CD4-positive, alpha-beta memory T cell (primary cell): ENCODE measurements at places on chromosomes 3 and 15. TPM values are rescaled to one million over a fixed set of nuclear protein-coding genes. Genes with fewer than 3 reads are reported as not detected.

Gene NXPE3
- polyA plus RNA-seq = 36.2 TPM

- no peak for DNase-seq
These were observed 23.9 kb downstream of the EIF1B start for GRCh38 chr3:40333416-40333815.

- DNase-seq = no peak
These were observed 397.5 kb downstream of the ZIC4 start for GRCh38 chr3:147008886-147009285.

GRCh38 chr3:40841131-40841530 lies 316.4 kb downstream of the ZNF621 start:
- DNase-seq = no peak

Gene TMEM158
- not detected for polyA plus RNA-seq

- DNase-seq = no peak
These were observed 410.5 kb downstream of the UNC13C start for GRCh38 chr15:54388746-54389145.

- peak; percentile 11 for DNase-seq
These were observed at the start of gene TEX55 for GRCh38 chr3:119145500-119146167. Gene TEX55, plus strand, starts transcription at chr3:119146165. Its CDS starts 25 bp downstream, at chr3:119146190.

- no peak for DNase-seq
These were observed 335.8 kb downstream of the MECOM start for GRCh38 chr3:169327546-169328356.

DNA sequence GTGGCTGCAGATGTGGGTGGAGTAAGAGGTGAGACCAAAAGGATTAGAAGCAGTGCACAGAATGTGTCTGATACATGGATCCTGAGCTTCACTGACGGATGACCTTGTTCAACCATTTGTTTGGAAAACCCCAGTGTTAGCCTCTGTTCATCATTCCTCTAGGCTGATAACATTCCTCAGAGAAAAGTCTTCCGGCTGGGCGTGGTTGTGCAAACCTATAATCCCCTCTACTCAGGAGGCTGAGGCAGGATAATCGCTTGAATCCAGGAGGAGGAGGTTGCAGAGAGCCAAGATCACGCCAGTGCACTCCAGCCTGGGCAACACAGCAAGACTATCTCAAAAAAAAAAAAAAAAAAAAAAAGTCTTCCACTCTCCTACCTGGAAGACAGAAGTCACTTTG lies 23.1 kb upstream of the CHD2 start:
- no peak for DNase-seq

DNA sequence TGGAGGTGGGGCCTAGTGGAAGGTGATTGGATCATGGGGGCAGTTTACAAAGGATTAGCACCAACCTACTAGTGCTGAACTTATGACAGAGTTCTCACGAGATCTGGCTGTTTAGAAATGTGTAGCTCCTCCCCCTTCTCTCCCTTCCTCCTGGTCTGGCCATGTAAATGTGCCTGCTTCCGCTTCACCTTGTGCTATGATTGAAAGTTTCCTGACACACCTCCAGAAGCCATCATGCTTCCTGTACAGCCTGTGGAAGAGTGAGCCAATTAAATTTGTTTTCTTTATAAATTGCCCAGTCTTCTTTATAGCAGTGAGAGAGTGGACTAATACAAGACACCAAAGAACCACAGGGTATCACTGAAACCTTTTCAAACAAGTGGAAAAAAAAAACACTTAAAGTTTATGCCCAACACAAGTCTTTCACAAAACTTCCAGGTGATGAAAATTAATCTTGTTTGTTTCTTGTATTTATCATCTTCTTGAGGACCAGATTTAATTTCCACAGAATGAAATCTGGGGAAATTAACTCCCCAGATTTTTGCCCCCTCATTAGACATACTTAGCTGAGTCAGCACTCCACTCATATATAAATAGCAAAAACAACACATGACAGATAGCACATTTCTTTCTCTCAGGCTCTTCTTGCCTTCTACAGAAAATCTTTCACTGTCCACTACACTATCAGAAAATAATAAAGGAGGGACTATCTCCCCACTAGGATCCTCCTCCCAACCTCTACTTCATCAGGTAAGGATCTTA lies 847.2 kb downstream of the TUSC7 start:
- no peak for DNase-seq
